ENCODE measurements at places on chromosomes 5 and 9.
A peak's percentile ranks its signal among the peaks of the same experiment; 100 is the strongest.

DNA sequence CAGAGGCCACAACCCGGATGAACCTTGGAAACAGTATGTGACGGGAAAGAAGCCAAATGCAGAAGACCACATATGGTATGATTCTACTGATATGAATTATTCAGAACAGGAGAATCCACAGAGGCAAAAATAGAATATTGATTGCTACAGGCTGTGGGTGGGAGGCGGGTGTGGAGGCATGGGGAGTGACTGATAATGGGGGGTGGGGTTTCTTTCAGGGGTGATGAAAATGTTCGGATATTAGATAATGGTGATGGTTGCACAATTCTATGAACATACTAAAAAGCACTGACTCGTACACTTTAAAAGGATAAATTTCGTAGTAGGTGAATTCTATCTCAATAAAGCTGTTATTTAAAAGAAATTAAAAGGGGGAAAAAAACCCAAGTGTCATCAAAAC lies 10.7 kb downstream of the IL4 start:
- no peak for DNase-seq

- peak; percentile 45 for DNase-seq
Observed at GRCh38 chr5:160506006-160507004, 84.7 kb downstream of the PTTG1 start.

DNA sequence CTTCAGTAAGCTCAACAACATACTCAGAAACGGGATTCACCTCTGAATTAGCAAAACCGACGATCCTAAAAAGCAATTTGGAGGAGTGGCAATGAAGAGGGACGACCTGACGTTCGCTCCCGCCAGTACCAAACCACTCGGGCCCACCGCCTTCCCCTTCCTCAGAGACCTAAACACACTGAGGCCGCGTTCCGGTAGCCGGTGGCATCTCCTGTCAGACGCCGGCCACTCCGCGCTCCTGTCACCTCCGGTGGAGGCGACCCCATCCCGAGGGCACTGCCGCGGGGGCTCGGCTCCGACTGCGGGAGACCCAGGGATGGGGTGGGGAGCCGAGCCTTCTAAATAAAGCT lies 617 bp downstream of the PPP6C start:
- DNase-seq: peak; percentile 19

DNA sequence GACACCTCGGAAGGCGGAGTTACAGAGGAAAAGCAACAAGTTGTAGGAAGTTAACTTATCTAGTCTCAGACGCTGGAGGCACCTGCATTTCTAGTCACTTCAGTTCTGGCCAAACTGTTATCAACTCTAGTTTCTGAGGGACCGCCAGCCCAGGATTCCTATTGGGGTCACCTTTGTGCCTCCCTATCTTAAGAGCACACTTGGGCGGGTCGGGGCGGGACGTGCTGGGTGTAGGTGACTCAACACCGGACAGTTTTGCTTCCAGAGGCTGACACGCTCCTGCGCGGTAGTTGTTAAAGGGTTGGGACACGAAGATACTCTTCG lies 679 bp upstream of the KDM4C start:
- DNase-seq: no peak

DNA sequence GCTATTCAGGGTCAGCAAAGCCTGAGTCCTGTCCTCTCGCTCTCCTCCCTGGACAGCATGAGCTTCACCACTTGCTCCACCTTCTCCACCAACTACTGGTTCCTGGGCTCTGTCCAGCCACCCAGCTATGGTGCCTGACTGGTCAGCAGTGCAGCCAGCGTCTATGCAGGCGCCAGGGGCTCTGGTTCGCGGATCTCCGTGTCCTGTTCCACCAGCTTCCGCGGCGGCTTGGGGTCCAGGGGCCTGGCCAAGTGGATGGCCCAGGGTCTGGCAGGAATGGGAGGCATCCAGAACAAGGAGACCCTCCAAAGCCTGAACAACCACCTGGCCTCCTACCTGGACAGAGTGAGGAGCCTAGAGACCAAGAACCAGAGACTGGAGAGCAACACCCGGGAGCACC lies 8.6 kb downstream of the NIPBL start:
- DNase-seq: no peak

- DNase-seq: no peak
Observed at GRCh38 chr5:33994845-33995244, 10.4 kb upstream of the SLC45A2 start.

DNA sequence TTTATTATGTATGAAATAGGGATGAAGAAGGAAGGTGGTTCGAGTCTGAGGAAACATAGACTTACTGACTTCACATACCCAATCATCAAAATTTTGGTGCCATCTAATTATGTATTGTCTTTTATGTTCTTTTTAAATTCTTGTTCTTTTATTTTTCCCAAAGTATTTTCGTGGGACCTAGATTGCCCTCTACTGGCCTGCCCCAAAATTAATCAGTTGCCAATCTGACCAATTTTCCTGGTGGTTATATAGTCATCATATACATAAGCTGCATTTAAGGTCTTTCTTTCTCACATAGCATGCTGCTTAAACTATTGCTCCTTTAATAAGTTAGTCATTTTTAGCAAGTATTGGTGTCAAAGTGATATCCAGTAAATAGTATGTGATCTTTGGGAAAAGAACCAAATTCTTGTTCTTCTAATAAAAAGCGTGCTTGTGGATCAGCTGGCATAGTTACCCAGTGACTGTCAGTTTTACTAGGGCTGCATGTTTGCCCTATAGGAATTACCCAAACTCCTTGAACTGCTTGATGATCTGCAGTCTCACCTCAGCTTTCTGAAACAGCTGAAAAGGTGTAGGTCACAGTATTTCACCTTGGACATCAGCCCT lies 223.5 kb downstream of the SH3GL2 start:
- no peak for DNase-seq

DNA sequence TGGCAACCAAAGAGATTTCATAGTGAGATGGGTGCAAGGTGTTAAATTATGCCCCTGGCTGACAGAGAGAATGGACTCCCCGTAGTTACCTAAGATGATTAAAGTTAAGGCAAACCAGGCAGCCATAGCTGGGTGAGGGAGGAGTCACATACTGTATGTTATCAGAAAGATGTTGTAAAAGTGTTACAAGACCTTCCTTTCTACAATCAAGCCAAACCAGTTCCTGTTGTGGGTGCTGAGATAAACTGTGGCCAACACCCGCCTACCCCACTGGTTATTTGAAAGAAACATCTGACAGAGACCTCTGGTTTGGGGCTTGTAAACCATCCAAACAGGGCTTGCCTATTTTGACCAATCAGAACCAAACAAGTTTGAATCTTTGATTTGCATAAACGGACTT lies 684.7 kb upstream of the NUDT12 start:
- DNase-seq: no peak

DNA sequence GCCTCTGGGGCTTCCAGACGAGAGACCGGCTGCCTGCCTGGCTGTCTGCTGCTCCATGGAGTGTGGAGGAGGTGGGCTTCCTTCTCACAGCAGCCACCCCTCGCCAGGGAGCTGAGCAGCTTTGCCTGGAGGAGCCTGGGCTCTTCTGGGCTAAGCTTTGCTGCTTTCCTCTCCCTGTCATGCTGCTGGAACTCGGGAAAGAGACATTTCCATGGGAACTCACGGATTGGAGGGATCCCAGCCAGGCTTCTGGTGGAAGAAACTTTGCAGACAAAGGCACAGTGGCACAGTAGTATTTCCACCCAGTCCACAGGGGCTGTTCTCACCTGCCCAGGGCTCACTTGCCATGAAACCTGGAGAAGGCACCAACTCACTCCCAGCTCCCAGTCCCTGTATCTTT lies 5.6 kb upstream of the NTNG2 start:
- DNase-seq: no peak

DNA sequence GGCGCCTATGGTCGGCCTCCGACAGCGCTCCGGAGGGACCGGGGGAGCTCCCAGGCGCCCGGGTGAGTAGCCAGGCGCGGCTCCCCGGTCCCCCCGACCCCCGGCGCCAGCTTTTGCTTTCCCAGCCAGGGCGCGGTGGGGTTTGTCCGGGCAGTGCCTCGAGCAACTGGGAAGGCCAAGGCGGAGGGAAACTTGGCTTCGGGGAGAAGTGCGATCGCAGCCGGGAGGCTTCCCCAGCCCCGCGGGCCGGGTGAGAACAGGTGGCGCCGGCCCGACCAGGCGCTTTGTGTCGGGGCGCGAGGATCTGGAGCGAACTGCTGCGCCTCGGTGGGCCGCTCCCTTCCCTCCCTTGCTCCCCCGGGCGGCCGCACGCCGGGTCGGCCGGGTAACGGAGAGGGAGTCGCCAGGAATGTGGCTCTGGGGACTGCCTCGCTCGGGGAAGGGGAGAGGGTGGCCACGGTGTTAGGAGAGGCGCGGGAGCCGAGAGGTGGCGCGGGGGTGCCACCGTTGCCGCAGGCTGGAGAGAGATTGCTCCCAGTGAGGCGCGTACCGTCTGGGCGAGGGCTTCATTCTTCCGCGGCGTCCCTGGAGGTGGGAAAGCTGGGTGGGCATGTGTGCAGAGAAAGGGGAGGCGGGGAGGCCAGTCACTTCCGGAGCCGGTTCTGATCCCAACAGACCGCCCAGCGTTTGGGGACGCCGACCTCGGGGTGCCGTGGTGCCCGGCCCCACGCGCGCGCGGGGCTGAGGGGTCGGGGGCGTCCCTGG lies 561 bp downstream of the DAPK1 start:
- no peak for DNase-seq

GRCh38 chr9:92384375-92384774 lies 20.0 kb downstream of the OGN start:
- no peak for DNase-seq

GRCh38 chr5:68122439-68123328 lies 92.9 kb upstream of the PIK3R1 start:
- no peak for DNase-seq

- no peak for DNase-seq
Observed at GRCh38 chr9:111197256-111197655, 132.8 kb downstream of the OR2K2 start.

DNA sequence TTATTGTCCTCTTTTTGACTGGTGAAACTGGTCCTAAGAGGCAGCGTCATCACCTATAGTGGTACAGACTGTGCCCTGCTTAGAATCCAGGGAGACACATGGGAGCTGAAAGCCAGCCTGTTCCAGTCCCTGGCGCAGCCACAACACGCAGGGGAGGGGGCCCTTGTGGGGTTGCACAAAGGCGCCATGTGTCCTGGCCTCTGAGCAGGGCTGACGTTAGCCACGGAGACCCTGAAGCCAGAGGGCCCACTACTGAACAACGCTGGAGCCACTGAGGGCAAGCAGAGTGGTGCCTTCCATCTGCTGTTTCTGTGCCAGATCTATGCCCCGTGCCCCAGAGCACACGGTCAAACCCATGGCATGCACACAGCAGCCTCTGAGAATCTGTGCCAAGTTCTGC lies 147.3 kb downstream of the ACTL7B start:
- no peak for DNase-seq

DNA sequence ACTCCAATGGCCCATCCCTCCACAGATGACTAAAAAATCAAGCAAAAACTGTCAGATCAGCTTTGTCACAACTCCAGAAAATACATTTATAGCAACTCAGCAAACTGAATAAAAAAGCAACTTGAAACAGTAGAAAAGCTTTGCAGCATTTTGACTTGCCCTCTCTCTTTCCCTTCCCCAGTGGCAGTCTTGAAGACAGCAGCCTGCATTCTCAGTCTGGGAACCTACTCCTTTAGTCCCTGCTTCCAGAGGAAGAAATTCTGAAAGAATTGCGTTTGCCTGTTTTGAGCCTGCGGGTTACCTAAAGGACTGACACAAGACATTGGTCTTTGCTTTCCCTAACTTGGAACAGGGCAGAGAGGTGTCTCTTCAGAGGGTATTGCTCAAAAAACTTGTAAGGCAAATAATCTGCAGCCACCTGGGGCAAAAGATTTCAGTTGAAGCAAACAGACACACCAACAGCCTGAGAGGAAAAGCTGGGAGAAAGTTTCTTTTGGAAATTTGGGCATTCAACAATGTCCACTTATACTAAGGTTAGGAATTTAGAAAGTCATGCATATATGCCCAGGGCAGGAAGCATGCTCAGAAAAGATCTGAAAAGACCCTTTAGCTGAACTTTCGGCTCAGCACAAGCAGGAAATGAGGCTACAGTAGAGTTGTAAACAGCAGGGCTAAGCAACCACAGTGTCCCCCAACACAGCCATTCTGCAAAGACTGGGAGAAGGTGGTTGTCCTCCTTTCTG lies 15.2 kb upstream of the SLC35D2 start:
- DNase-seq: no peak

DNA sequence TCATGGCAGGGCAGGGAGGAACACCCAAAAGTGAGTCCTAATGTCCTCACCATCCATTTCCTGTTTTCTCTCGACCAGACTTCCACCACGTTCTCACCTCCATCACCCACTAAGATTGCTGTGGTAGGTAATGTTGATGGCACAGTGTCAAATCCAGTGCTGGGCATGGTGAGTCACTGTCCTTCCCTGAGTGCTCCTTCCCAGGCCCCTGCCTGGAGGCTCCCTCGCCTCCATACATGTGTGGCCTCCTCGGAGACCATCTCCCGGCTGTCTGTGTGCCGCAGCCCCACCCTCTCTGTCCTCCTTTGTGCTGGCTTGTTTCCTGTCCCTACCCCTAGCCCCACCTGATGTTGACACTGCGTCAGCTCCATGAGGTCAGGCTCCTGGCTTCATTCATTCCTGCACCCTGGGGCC lies 177.5 kb downstream of the SYK start:
- DNase-seq: no peak

GRCh38 chr5:87827539-87827938 lies 414.8 kb upstream of the CCNH start:
- no peak for DNase-seq

DNA sequence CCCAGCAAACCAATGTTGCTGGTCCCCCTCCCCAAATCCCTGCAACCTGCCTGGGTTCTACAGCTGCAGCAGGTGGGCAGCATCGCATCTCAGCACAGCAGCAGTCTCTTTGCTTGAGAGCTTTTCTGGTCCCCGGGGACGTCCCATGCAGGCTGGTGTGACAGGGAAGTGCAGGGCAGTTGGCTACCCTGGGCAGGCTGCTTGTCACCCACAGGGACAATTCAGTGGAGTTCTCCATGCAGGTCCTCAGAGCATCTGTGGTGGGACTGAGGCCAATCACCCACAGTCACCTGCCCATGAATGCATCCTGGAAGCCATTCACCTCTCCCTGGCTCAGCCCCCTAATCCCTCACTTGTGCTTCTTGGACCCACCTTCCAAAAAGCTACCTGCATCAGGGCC lies 43.9 kb upstream of the SEMA4D start:
- DNase-seq: no peak

- DNase-seq: no peak
Observed at GRCh38 chr9:108274971-108275370, 580.8 kb downstream of the ACTL7B start.

DNA sequence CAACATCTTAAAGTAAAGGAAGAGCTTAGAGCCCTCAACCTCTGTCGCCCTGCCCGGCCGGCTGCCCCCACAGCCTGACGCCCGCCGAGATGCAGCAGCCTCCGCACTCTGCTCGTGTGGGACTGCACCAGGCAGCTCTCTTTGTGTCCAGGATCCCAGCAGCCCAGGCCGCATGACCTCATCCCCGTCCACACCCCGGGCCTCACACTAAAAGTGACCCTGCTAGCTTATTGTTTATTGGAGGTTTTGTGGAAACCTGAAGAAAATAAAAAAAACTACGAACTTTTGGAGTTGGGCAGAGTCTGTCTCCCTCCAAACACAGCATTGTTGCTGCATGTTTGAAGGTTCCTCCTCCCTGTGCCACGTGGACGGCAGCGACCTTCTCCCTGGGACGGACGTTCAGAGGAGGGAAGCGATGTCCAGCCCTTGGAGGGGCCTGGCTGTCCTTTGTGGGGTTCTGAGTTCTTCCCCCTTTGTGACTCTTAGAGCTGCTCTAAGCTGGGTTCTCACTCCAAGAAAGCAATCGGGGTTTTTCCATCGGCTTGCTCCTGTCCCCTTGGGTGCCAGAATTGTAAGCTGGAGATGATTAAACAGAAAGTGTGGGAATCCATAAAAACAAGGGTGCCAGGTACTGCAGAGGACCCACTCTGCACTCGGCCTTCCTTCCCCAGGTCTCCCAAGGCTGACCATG lies 103.5 kb upstream of the COL5A1 start:
- DNase-seq: no peak

Data from activated T-helper 9 cell treated with anti-CD3 and anti-CD28 coated beads, Interleukin-2, amount 50 U/mL, for 16 hours (primary cell).